ENCODE measurements at places on chromosomes 2 and 18. TPM values are rescaled to one million over a fixed set of nuclear protein-coding genes. Genes with fewer than 3 reads are reported as not detected.

IL1R1 gene
- total RNA-seq = 1.3 TPM

PTH2R gene
- 3.5 TPM for total RNA-seq

CRYBA2 gene
- 30.1 TPM for total RNA-seq

CCBE1 gene
- 1.1 TPM for total RNA-seq

ERMN gene
- total RNA-seq = 0.22 TPM

EML6 gene
- 2.6 TPM for total RNA-seq

SP100 gene
- 2.3 TPM for total RNA-seq

ZNF519 gene
- total RNA-seq = 27.4 TPM

All from progenitor cell of endocrine pancreas (in vitro differentiated cells).